CD4-positive, alpha-beta T cell treated with Interleukin-6 at 100 ng/mL for 8 hours (primary cell): ENCODE measurements at places on chromosomes 16 and 17.

DNA sequence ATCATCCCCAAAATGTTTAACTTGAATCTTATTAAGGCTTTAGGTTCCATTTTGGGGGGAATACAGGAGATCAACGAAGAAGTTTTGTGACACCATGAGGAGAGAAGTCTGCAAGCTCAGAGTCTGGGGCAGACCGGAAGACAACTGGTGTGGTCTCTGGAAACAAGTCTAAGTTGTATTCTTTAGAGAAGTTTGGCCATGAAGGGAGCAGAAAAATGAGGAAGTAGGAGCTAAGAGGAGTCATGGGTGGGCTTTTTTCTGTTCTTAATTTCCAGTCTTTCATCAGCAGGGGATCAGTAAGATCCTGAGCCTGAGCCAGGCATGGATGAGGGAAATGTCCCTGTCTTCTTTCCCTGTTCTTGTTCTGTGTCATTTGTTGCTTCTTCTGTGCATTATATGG lies 35.8 kb upstream of the NF1 start:
- no peak for DNase-seq

DNA sequence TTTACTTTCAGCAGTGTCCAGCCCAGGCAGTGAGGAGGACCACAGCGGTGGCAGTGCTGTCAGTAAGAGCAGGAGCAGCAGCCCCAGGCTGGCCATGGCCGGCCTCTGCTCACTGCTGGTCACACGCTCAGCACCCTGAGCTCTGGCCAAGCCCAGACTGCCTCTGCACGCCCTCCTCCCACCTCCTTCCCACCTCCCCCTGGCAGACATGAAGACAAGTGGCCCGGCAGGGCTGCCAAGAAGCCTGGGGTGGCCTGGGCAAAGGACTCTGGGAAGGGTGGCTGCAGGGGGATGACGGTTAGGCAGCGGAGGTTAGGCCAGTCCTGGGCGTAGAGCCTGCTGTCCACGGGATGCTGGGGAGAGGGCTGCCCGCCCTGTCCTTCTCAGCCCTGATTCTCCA lies at the start of gene C16orf89:
Gene C16orf89, minus strand, starts transcription at position 144 of the 400 bp plus-strand sequence. Its CDS starts 48 bp downstream, at position 96.
- DNase-seq: no peak

GRCh38 chr17:57305908-57306504 lies 49.7 kb downstream of the MSI2 start:
- no peak for DNase-seq

DNA sequence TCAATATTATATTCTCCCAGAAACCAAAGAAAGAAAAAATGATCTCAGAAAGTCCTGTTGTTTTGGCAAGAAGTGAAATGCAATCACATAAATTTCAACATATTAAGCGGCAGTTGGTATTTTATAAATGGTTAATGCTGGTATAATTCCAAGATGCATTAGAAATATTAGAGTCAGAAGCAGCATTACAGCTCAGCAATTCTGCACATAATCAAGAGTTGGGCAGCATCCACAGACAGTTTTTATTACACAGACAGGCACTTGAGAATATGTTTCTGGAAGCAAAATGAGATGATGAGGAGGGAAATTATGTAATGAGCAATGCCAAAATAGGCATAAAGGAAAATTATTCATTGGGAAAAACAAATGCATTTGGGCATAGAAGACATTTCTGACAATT lies 148.1 kb downstream of the KCNJ2 start:
- no peak for DNase-seq

DNA sequence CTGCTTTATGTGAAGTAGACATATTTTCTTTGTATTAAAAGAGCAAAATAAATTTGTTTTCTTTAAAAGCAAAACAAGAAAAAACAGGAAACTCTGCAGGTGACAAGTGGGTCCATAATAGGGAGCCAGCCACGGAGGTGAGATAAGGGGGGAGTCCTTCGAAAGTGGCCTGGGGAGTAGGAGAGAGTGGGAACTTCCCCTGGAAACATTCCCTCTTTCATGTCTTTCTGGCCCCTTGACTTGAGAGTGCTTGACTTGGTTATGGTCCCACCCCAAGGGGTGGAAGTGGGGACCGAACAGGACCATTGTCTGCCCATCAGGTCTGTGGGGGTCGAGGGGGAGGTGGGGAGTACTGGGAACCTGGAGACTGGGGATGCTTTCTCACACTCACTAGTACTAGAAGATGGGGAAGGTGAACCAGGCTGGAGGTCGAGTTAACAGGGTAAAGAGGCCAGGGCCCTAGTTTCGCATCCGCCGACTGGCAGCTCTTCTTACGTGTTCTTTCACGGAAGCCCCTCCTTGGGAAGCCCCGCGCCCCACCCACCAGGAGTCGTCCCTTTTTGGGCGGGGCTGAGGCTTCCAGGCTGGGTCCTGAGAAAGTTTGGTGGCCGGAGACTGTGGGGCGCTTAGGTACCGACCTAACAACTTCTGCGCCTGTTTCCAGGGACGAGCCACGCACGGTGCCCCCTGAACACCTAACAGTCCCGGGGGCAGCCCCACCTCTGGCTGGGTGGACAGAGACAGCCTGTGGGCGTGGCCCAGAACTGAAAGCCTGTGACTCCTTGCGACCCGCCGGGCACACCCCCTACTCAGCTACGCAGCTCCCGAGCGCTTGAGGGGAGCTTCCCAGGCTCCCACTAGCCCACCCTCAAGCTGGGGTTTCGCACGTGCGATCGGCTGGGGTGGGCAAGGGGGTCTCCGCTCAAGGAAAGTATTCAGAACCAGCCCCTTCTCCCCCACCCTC lies 790 bp downstream of the TRADD start:
- DNase-seq: peak; percentile 82

DNA sequence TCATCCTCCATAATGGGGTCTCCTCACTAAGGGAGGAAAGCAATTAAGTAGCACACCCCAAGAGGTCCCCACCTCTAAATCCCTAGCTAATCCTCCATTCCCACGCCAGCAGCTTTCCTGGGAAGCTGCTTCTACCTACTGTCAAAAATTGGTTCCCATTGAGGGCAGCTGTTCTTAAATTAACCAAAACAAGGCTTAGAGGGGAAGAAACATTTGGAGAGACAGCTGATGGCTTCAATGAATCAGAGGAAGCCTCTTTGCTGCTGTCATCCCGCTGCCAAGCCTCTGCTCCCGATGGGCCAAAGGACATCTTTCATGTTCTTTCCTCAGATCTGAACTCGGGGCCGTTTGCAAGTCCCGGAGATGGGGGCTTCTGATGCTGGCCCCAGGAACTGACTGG lies 26.6 kb downstream of the AIPL1 start:
- no peak for DNase-seq

DNA sequence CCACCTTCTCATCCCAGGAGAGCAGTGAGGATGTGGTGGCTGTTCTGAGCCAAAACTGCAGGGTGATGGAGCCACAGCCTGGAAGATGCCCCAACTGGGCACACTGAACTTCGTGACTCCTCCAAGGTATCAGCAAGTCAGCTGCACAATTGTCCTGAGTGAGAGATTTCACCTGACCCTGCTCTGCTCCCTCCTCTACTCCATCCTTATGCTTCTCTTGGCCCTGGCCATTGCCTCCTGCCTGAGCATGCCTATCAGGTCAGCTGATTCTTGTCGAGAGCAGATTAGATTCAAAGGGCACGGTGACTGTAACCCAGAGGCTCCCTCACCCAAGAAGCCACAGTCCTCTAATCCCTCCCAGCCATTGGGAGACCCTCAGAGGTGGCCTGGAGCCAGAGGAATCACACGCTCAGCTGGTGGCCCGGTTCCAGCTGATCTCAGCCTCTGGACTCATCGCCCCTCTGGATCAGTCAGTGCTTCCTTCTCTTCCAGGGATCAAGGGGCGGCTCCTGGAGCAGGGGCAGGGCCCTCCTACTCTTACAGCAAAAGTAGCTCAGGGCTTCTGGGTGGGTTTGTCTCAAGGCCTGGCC lies 7.0 kb upstream of the CYB561 start:
- no peak for DNase-seq

DNA sequence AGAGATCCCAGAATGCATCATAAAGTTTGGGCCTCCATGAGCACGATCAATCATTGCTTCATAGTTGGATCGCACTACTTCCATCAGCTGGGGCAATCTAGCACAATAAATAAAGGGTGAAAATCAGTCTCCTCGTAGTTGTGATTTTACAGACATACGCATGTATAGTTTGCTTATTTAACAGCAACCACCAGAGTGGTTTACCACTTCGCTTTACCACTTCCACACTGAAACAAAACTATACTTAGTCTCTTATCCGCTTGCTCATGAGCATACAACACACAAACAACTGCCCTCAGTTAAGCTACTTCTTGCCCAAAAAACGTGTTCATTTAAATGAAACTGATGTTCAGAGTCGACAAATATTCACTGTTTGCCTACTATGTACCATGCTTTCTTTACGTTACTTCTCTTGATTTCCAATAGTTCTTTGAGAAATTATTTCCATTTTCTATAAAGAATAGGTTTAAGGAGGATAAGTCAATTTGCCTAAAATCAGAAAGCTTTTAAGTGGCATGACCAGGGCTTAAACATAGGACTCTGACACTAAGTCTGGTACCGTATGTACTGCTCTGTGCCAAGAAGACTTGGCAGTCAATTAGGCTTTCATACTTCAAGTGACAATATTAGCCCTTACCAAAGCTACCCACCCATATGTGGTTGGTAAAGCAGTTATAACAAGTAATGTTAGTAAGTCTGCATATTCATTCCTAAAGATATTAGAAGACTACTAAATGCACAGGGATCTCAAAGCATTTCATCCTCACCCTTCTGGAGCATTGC lies 22.0 kb downstream of the SETD6 start:
- no peak for DNase-seq

- DNase-seq: no peak
Observed at GRCh38 chr16:82157534-82157812, 12.6 kb downstream of the MPHOSPH6 start.

GRCh38 chr17:34354637-34355036 lies 1.6 kb upstream of the CCL13 start:
- no peak for DNase-seq

DNA sequence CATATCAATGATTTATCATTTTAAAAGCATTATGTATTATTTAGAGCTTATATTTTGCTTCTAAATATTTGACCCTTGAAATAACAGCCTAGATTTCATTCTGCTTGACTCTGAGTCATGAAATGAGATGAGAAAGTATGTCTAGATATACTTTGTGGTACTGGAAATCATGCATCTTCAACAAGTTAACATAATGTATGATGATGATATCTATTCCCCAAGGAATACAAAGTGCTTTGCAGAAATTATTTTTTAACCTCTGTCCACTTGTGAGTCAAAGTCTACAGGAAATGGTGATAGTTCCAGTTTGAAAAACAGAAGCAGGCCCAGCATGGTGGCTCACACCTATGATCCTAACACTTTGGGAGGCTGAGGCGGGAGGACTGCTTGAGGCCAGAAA lies 36.1 kb downstream of the GOSR1 start:
- no peak for DNase-seq

DNA sequence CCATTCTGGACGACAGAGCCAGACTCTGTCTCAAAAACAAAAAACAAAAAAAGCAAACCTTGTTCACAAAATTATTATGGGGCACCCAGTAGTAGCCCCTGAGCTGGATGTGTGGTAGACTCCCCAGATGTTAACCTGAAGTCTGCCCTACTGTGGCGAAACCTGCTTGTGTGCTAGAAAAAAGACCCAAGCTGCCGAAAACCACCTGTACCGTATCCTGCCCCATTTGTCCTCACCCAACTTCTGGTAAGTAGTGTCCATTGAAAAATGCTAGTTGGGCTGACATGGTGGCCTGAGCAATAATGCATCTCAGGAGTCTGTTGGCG lies 9.1 kb downstream of the RMI2 start:
- no peak for DNase-seq

- no peak for DNase-seq
Observed at GRCh38 chr16:27417047-27417671, 15.2 kb downstream of the IL21R start.

DNA sequence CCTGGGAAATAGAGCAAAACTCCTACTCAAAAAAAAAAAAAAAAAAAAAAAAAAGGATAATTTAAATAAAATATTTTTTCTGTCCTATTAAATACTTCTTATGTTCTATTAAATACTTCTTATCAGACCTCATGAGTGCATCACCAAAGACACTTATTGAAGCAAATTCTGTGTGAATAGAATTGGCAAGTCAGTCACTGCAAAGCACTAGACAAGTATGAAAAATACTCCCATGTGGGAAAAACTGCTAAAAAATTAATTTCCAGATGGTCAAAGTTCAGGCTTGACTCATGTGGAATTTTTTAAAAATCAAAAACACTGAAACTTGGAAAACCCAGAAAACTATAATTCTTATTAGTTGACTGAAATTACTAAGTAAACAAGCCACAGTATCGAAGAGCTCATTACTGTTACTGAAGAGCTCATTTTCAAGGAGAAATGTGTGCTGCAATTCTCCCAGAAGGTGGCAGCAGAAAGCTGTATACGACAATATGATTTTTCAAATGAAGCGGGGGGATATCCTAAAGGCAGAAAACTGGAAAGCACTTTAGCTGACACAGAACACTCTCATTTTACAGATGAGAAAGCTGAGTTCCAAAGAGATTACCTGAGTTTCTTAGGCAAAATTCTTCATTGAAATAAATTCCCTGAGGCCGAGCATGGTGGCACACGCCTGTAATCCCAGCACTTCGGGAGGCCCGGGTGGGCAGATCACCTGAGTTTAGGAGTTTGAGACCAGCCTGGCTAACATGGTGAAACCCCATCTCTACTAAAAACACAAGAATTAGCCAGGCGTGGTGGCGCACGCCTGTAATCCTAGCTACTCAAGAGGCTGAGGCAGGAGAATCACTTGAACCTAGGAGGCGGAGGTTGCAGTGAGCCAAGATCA lies 15.9 kb upstream of the FBXO47 start:
- DNase-seq: peak; percentile 63

DNA sequence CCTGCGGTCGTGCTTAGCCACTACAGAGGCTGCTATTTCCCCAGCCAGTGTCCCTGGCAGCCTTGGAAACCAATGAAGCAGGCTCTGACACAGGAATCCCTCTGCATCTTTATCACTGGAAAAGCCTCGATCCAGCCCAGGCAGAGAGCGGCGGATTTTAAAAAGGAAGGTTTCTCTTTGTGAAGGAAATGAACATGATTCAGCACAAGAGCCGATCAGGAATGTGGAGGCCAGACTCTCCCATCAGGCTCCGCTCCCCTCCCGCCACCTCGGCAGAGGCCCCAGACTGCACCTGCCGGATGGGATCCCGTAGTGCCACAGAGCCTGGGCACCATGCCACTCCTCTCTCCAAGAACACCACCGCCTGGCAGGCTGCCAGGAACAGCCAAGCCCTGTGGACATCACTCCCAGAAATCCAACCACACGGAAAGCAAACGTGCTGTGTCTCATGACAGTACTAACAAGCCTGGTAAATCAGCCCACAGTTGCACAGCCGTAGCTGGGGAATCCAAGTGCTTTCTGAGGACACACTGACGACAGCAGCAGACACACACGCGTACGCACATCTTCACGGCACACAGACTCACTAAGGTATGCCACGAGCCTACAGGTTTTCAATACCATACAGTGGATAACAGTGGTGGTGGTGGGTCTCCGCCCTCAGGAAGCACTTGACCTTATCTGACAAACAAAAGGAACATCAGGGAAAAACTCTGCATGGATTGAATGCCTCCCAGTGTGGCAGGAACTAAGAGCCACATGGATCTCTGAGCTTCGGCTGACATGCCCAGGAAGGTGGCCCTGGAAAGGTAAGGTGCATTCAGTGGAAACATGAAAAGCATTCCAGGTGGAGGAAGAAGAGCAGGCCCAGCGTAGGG lies 5.4 kb downstream of the LRRC75A start:
- DNase-seq: no peak

GRCh38 chr17:74748279-74748528 lies 224 bp upstream of the NHERF1 start:
- no peak for DNase-seq

- no peak for DNase-seq
Observed at GRCh38 chr16:84867696-84868095, 47.9 kb downstream of the CRISPLD2 start.
